Activated T-helper 1 cell treated with anti-CD3 and anti-CD28 coated beads, Interleukin-12 subunit alpha, Interleukin-12 subunit beta, Interleukin-2, Interleukin-4 antibody, amounts not matched to agents 30 ng/mL and 10 ng/mL and 1 ng/mL, durations not matched to agents 14 hours and 24 hours and 36 hours (primary cell): ENCODE measurements at places on chromosomes 7 and 10. TPM values are rescaled to one million over a fixed set of nuclear protein-coding genes. Genes with fewer than 3 reads are reported as not detected.

GRCh38 chr7:108456845-108457540 is 757 bp upstream of the NRCAM start:
- no peak overlapping the region for H3K27ac ChIP-seq
- H3K4me3 ChIP-seq, result peak overlapping the region; percentile 63
- no peaks in the 10 kb centered on the region for H3K4me1 ChIP-seq
- peaks cover 55% of the 10 kb centered on the region for H3K27me3 ChIP-seq
- H3K36me3 ChIP-seq, result no peaks in the 10 kb centered on the region

Gene RPEL1
- total RNA-seq, result not detected in 2 replicates

DNA sequence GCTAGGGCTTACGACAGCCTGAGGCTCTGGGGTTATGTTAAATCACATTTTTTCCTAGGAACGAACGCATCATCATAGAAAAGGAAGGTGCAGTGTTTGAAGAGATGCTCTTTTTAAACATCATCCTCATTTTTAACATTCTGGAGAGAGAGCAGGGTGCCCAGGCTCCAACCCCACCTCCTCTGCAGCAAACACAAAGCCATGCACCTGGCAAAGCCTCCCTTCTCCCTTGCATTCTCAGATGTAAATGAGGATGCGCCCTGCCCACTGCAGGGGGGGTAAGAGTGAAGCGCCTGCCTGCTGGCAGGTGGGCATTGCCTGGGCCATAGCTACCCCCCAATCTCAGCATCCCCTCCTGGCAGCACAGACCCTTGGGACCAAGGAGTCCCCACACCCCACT is 92.4 kb downstream of the PTPRN2 start:
- no peaks in the 10 kb centered on the region for H3K4me1 ChIP-seq
- no peaks in the 10 kb centered on the region for H3K27me3 ChIP-seq
- H3K27ac ChIP-seq, result no peak overlapping the region
- no peak overlapping the region for H3K4me3 ChIP-seq
- no peak for DNase-seq
- H3K36me3 ChIP-seq, result no peaks in the 10 kb centered on the region

Gene ZNF425
- total RNA-seq, result 1.1 and 1.2 TPM in 2 replicates

Gene CYP2C18
- 1.1 and 1.2 TPM in 2 replicates for total RNA-seq

GRCh38 chr10:80617807-80618206 is 80.1 kb downstream of the SH2D4B start:
- no peak overlapping the region for H3K27ac ChIP-seq
- H3K36me3 ChIP-seq, result no peaks in the 10 kb centered on the region
- H3K4me1 ChIP-seq, result no peaks in the 10 kb centered on the region
- no peak overlapping the region for H3K4me3 ChIP-seq

DNA sequence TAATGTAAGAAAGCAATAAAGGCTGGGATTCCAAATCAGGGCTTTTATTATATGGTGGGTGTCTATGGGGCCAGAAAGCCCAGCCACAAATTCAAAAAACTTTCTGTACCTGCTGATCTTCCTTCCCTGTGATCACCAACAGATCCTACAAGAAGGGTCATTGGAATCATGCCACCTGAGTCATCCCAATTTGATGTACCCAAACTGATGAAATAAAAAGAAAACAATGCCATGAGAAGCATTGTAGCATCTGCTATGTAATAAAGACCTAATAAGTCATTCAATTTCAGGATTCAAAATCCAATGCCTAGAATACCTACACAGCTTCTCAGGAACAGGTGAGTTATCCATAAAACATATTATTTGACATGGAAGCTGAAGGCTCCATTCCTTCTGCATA is 228.8 kb downstream of the DKK1 start:
- H3K36me3 ChIP-seq, result no peaks in the 10 kb centered on the region
- no peak for DNase-seq
- H3K27ac ChIP-seq, result no peak overlapping the region
- H3K4me1 ChIP-seq, result no peaks in the 10 kb centered on the region
- no peaks in the 10 kb centered on the region for H3K27me3 ChIP-seq
- H3K4me3 ChIP-seq, result no peak overlapping the region

- peaks cover 9% of the 10 kb centered on the region for H3K4me1 ChIP-seq
- no peak overlapping the region for H3K27ac ChIP-seq
- no peak for DNase-seq
- H3K36me3 ChIP-seq, result no peaks in the 10 kb centered on the region
- H3K4me3 ChIP-seq, result no peak overlapping the region
These were observed 32.1 kb downstream of the KCNMA1 start for GRCh38 chr10:77605466-77605865.

GRCh38 chr7:13725591-13725990 is 263.9 kb downstream of the ETV1 start:
- no peak overlapping the region for H3K27ac ChIP-seq
- DNase-seq, result no peak
- H3K36me3 ChIP-seq, result no peaks in the 10 kb centered on the region
- no peaks in the 10 kb centered on the region for H3K4me1 ChIP-seq
- no peak overlapping the region for H3K4me3 ChIP-seq
- H3K27me3 ChIP-seq, result no peaks in the 10 kb centered on the region

DNA sequence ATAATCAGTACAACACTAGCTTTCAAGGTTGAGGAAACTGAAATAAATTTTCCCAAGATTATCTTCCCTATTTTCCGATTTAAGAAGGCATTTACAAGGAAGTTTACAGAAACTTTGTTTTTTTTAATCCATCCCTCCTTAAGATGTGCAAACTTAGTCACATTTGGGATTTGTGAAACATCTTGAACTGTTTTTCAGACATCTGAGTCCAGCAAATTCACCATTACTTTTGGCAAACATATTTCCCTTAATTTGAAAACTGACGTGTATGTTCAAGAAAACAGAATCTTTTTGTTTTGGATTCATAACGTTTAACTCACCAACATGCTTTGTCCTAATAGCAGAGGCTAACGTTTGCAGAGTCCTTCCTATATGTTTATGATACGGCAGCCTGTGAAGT is 19.5 kb downstream of the GLI3 start:
- no peak overlapping the region for H3K27ac ChIP-seq
- no peak for DNase-seq
- no peak overlapping the region for H3K4me3 ChIP-seq
- H3K27me3 ChIP-seq, result peaks cover 4% of the 10 kb centered on the region

Gene LIPJ
- total RNA-seq, result not detected in 2 replicates

- no peak for DNase-seq
- peaks cover 6% of the 10 kb centered on the region for H3K27me3 ChIP-seq
- H3K4me1 ChIP-seq, result no peaks in the 10 kb centered on the region
- H3K27ac ChIP-seq, result no peak overlapping the region
These were observed 181.7 kb downstream of the HECW1 start for GRCh38 chr7:43294080-43294630.

- H3K36me3 ChIP-seq, result no peaks in the 10 kb centered on the region
- no peak for DNase-seq
- no peak overlapping the region for H3K27ac ChIP-seq
- no peaks in the 10 kb centered on the region for H3K4me1 ChIP-seq
These were observed 316.7 kb downstream of the FGFR2 start for GRCh38 chr10:121281576-121281975.

Gene CALML5
- total RNA-seq, result not detected in 2 replicates

DNA sequence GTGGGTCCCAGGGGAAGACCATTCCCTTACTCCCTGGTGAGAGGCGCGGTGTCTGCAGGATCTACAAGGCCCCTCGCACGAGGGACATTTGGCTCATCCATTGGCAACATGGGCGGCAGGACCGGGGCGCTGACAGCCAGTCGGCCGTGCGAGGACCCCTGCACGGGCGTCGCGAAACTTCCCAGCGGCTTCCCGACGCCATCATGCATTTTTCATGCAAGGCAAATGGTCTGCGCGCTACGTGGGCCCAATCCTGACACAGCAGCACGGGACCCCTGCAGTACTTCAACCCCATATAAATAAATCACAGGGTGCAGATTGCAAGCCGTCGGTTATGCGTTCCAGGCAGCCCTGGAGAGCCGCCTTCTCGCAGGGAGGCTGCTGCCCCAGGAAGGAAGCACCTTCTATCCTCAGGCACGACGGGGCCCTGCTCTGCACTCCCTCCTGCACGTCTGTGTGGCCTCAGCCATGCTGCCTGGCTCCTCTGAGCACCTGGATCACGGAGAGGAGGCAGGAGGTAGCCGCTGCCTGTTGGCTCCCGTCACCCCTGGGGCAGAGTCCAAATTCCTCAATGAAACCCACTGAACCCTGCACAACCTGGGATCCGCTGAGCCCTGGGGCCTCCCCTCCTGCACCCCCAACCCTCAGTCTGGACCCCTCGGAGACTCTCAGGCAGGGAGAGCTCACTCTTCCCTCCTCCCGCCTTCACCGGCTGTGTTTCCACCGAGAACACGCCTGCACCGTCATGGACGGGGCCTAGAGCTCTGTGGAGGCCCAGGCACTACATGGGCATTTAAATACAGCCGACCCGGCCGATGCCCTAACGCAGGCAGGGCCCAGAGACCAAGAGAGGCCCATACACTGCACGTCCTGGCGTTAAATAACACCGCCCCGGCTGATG is 90.5 kb downstream of the PDGFA start:
- no peak overlapping the region for H3K27ac ChIP-seq
- no peak for DNase-seq
- H3K4me1 ChIP-seq, result no peaks in the 10 kb centered on the region
- H3K36me3 ChIP-seq, result no peaks in the 10 kb centered on the region

DNA sequence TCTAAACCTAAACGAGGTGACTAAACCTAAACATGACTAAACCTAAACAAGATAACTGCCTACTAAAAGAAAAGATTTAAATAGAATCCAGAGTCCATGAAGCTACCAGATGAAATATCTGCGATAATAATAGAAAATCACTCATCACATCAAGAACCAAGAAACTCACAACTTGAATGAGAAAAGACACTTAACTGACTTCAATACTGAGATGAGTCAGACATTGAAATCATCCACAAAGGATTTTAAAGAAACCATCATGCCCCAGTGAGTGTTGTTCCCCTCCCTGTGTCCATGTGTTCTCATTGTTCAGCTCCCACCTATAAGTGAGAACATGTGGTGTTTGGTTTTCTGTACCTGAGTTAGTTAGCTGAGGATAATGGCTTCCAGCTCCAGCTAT is 416.0 kb downstream of the CALN1 start:
- H3K27ac ChIP-seq, result no peak overlapping the region
- no peaks in the 10 kb centered on the region for H3K36me3 ChIP-seq
- no peaks in the 10 kb centered on the region for H3K4me1 ChIP-seq
- no peak overlapping the region for H3K4me3 ChIP-seq
- DNase-seq, result no peak

GRCh38 chr7:105874055-105874454 is 2.3 kb downstream of the ATXN7L1 start:
- no peak overlapping the region for H3K27ac ChIP-seq
- no peak overlapping the region for H3K4me3 ChIP-seq
- H3K36me3 ChIP-seq, result peaks cover 6% of the 10 kb centered on the region
- H3K27me3 ChIP-seq, result peaks cover 32% of the 10 kb centered on the region

Gene ANXA8
- total RNA-seq, result 0.12 TPM in 1 of 2 replicates, not detected in the other

Gene MPP7
- 0.15 and 0.29 TPM in 2 replicates for total RNA-seq

Gene LFNG
- 34.8 and 34.9 TPM in 2 replicates for total RNA-seq

DNA sequence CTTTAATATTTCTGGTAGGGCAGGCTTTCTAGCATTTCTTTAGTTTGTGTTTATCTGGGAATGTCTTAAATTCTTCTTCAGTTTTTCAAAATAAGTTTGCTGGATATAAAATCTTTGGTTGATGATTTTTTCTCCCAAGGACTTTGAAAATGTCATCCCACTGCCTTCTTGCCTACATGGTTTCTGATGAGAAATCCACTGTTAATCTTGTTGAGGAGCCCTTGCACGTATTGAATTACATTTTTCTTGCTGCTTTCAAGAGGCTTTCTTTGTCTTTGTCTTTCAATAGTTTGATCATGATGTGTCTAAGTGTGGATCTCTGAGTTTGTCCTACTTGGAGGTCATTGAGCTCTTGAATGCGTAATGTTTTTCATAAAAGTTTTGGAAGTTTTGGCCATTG is 66.0 kb downstream of the CASD1 start:
- no peak overlapping the region for H3K4me3 ChIP-seq
- no peaks in the 10 kb centered on the region for H3K27me3 ChIP-seq
- H3K27ac ChIP-seq, result no peak overlapping the region
- DNase-seq, result no peak
- no peaks in the 10 kb centered on the region for H3K4me1 ChIP-seq

Gene TSPAN33
- total RNA-seq, result 9.5 and 9.8 TPM in 2 replicates

GRCh38 chr7:23246555-23246954 is at the start of gene GPNMB:
GPNMB (plus strand) TSS chr7:23246775; CDS start chr7:23246858, 83 bp downstream.
- no peak for DNase-seq
- H3K27me3 ChIP-seq, result peaks cover 67% of the 10 kb centered on the region
- no peak within 1 kb of the TSS for H3K4me3 ChIP-seq

GRCh38 chr10:7932301-7933036 is 114.2 kb downstream of the TAF3 start:
- DNase-seq, result no peak
- no peaks in the 10 kb centered on the region for H3K36me3 ChIP-seq
- no peak overlapping the region for H3K4me3 ChIP-seq
- H3K27ac ChIP-seq, result no peak overlapping the region
- peaks cover 10% of the 10 kb centered on the region for H3K4me1 ChIP-seq
- no peaks in the 10 kb centered on the region for H3K27me3 ChIP-seq

DNA sequence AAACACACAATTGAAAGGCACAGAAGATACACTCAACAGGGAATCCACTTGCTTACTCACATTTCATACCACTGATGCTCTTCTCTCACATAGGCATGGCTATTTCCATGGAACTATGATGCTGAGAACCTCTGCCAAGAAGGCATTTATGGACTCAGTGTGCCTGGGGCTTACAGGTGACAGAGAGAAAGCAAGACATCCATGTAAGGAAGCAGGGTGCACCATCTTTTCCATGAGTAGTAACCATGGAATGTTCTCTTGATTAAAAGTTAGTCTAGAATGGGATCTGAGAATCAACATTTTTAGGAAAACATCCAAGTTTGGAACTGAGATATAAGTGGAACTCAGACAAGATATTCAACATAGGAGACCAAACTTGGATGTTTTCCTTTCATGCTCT is 52.5 kb upstream of the MACC1 start:
- no peak overlapping the region for H3K4me3 ChIP-seq
- H3K36me3 ChIP-seq, result no peaks in the 10 kb centered on the region
- no peak overlapping the region for H3K27ac ChIP-seq
- H3K27me3 ChIP-seq, result no peaks in the 10 kb centered on the region
- no peak for DNase-seq
- no peaks in the 10 kb centered on the region for H3K4me1 ChIP-seq

GRCh38 chr10:124534231-124534798 is 72.7 kb downstream of the LHPP start:
- H3K4me1 ChIP-seq, result peaks cover 5% of the 10 kb centered on the region
- H3K27me3 ChIP-seq, result peaks cover 10% of the 10 kb centered on the region
- H3K4me3 ChIP-seq, result no peak overlapping the region
- no peak for DNase-seq
- H3K36me3 ChIP-seq, result no peaks in the 10 kb centered on the region

DNA sequence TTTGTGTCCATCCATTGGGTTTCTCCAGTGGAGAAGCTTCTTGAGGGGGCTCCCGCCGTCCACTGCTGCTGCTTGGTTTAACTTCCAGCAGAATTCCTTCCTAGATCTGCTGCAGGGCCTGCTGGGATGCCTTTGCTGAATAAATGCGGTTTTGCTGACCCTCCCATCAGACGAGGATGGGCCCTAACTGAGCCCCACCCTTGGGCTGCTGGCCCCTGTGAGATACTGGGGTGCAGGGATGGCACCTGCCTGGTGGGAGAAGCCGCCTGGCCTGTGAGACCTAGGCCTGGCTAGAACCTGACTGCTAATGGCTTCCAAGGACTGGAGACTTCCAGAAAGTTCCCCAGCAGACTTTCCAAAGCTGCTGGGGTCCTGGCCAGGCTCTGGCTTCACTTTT is 43.8 kb downstream of the ZNF467 start:
- H3K27ac ChIP-seq, result no peak overlapping the region
- no peak overlapping the region for H3K4me3 ChIP-seq
- no peak for DNase-seq
- H3K4me1 ChIP-seq, result no peaks in the 10 kb centered on the region
